ENCODE measurements at places on chromosomes 11 and 22.

DNA sequence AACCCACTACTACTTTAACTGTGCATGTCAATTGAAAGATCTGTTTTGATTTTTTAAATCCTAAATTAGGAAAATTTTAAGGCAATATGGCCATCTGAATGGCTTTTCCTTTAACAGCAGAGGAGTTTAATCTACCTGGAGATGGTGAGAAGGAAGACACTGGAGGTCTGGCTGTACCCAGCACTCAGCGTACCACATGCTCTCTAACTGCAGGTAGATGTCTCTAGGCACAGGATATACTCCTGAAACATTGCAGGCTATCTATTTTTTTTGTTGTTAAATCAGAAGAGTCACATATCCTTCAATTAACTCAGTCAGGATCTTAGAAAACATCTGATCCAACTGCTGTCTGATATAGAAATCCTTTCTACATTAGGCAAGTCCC is 17.3 kb upstream of the CASTOR1 start:
- DNase-seq: no peak

DNA sequence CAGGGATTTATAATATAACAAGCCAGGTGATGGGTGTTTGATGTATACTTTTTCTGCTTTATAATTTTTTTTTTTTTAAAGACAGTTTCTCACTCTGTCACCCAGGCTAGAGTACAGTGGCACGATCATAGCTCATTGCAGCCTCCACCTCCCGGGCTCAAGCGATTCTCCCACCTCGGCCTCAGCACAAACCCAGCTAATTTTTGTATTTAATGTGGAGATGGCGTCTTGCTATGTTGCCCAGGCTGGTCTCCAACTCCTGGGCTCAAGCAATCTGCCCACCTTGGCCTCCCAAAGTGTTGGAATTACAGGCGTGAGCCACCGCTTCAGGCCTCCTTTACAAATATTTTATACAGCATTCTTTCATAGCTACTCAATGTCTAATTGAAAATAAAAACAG is 48.6 kb downstream of the MORC2 start:
- no peak for DNase-seq

DNA sequence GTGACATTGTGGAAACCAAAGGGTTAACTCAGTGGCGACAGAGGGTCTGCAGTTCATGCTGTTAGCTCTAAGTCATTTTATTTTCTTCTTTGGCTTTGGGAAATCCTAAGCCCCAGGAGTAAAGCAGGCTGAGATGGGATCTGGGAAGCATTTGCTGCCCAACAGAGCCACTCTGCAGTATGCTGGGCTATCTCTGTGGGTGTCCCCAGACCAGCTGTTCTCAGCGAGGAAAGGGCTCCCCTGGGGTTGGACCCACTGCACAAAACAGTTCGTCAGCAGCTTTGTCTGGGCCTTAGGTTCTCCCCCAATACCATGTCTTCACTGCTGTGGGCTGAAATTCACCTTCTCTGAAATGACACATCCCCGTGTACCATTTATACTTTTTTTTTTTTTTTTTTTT is 34.0 kb downstream of the KREMEN1 start:
- DNase-seq: no peak

- DNase-seq: no peak
Observed at GRCh38 chr11:9790703-9791102, 126.8 kb downstream of the SWAP70 start.

GRCh38 chr11:61516675-61517572 is 8.4 kb downstream of the LRRC10B start:
- no peak for DNase-seq

GRCh38 chr11:131584785-131585592 is 214.6 kb downstream of the NTM start:
- DNase-seq: no peak

DNA sequence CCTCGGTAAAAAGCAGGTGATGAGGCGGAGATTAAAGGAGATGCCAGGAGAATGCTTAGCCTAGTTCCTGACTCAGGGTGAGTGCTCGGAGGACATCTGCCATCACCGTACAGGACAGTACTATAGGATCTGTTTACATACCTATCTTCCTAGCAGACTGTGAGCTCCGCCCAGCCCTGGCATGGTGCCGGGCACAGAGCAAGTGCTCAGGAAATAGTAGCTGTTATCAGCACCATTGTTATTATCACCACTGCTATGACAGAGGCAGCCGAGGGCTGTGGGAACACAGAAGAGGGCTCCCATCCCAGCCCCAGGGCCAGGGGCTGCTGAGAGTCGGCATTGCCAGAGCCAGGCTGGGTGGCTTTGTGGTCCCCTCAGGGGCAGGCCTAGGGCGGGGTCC is 642 bp upstream of the SEPTIN3 start:
- DNase-seq: no peak

- no peak for DNase-seq
Observed at GRCh38 chr11:35317253-35317652, 102.1 kb downstream of the SLC1A2 start.

DNA sequence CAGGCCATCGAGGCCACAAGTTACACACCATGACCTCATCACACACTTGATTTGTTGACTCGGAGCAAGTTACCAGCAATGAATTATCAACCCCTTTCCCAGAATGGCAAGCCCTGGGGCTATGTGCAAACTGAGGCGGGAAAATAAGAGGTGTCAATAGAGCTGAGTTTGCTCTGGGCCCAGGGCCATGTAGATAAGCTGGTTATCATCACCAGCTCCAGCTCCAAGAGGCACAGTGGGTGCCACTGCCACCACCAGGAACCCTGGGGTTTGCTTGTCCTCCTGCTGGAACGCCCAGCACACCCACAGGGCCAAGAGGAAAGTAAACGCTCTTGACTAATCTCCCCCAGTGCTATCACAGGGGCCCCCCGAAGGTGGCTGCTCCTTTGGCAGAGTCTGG is 13.0 kb upstream of the VPS37C start:
- no peak for DNase-seq

DNA sequence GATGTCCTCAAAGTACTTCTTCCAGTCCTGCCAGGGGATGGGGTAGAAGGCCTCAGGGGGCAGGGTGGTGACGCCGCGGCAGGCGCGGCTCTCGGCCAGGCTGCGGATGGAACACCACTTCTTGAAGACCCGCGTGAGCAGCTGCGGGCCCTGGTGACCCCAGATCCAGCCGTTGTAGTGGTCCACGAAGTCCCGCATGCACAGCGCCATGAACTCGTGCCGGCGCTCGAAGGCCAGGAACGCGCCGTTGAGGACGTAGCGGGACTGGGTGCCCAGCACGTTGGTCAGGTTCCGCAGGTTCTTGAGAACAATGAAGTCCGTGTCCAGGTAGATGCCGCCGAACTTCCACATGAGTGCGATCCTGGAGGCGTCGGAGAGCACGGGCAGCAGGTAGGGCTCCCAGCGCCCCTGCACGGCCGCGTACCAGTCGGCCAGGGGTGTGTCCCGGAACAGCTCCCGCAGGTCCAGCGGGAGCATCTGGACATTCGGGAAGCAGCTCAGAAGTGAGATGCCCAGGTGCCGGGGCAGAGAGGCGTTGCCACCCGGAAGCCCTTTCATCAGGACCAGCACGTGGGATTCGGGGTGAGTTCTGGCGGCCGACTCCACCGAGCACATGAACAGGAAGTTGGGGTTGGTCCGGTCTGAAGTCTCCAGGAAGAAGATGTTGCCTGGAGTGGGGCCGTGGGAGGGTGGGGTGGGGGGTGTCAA is 27.5 kb downstream of the A4GALT start:
- no peak for DNase-seq

- DNase-seq: no peak
Observed at GRCh38 chr11:2310073-2310785, 8.4 kb downstream of the TSPAN32 start.

GRCh38 chr11:108286370-108286769 is 63.5 kb downstream of the ATM start:
- DNase-seq: no peak

DNA sequence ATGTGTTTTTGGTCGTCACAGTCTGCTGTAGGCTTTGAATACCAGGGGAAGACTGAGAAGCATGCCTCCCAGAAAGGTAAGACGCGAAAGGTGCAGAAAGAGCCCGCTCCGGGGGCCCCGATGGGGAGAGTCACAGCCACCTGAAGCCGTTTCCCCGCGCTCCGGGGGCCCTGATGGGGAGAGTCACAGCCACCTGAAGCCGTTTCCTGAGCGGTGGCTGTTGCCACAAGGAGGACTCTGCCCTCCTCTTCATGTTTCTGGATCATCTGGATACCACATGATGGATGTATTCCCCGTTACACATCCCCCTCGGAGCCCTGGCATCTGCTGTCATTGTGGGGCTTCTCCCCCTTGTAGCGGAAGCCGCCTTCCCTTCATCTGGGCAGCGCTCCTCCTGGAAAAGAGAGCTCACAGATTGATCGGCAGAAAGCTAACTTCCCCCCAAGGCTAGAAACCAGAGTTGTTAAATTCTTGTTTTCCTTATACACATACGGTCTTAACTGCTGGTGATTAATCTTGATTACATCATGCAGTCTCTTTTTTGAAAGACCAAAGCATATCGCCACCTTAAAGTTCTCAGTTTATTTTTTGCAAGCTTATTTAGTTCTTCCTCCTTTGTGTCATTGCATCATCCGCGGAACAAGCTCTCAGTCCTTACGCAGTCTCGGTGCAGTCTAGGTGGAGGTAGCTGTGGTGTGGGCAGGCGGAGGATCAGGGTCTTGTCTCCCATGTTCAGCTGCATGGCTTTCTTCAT is 17.5 kb downstream of the CTTN start:
- no peak for DNase-seq

DNA sequence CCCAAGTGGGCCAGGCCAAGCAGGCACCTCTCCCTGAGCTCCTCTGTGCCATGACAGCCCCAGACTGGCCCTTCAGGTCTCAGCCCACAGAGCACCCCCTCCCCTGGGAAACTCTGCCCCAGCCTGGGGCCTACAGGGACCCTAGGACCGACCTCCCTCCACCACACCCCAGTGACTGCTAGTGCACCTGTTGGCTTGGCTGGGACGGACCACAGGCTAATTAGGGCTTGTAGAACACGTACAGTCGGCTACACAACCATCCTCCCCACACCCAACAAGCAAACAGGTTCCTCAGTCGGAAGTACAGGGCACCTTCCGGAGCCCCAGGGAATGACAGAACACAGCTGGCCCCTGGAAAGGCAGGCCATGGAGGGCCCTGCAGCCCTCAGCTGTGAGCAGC is 4.3 kb downstream of the SBF1 start:
- no peak for DNase-seq

All from LHCN-M2 (cell line).